CD4-positive, alpha-beta T cell treated with Interleukin-15 for 4 hours (primary cell): ENCODE measurements at places on chromosomes 3 and 15.
A peak's percentile ranks its signal among the peaks of the same experiment; 100 is the strongest.

DNA sequence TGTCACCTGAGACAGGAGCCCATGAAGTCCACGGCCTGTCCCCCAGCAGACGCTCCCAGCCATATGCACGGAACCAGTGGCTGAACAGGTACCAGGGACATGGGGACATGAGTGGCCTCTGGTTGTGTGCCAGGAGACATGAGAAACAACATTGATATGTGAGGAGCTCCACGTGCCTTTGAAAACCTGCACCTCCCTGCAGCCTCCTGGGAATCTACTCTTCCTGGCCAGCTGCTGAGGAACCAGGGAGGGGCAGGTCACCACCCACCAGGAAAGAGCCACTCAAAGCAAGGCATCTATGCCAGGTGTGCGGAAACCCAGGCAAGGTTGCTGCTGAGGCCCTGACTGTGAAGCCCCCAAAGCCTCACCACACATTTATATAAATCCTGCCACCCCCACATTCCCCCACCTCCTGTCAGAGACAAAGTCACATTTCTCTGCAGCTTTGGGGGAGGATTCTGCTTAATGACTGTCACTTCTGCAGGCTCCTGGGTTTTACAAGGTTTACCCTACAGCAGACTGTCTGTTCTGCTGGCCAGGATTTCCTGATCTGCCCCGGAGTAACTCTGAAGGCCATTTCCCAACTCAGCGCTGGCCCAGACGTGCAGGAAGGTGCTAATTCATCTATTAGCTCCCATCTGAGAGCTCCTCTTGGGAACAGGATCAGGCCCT lies 110.8 kb downstream of the ADCY5 start:
- DNase-seq, result no peak

GRCh38 chr3:174538151-174538550 lies 321.0 kb upstream of the NAALADL2 start:
- DNase-seq, result no peak

GRCh38 chr3:158794936-158795518 lies 6.8 kb upstream of the MFSD1 start:
- DNase-seq, result peak; percentile 19

GRCh38 chr15:79053894-79054293 lies 36.7 kb downstream of the RASGRF1 start:
- no peak for DNase-seq
